ENCODE measurements at places on chromosomes 7 and 10.

DNA sequence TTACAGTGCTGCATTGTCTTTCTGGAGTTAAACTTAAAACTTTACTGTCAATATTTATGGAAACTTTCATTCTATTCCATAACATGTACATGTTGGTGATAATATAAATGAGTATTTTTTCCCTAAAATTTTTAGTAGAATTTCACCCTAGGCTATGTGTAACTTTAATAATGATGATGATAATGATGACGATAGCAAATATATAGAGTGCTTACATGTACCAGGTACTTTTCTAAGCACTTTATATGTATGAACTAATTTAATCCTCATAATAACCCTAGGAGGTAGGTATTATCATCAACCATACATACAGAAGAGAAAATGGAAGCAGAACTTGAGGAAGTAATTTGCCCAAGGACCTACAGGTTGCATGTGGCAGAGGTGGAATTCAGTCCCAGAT, 85.6 kb downstream of the LRRTM3 start:
- no peak for DNase-seq

DNA sequence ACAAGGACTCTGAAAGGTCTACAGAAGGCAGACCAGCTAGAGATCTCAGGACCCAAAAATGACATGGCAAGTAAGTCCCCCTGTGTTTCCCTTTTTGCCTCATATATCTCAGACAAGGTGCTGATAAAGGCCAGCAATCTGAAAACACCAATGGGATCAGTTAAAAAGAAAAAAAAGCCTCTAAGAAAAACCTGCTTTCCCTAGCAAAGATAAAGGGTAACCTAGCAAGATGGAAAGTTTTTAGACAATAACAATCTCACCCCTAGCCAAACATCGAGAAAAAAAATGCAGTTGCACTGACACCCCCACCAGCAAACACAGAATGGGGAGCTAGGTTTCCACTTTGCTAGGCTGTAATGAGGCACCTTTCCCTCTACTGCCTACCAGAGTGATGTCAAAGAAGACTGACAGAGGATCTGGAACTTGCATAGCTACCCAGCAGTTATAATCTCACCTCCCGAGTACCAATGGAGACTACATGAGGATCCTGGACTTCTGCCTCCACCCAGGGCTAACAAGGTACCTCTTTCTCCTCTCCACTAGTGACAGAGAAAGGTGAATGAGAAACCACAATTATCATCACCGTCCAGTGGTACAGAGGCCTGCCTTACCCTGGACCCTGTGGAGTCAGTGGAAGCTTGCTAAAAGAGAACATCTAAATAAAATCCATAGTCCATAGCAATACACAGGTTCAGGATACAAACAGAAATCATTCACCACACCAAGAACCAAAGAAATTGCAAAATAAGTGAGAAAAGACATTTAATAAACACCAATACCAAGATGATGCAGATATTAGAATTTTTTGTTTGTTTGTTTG, 240.8 kb downstream of the ARHGAP12 start:
- DNase-seq, result no peak

DNA sequence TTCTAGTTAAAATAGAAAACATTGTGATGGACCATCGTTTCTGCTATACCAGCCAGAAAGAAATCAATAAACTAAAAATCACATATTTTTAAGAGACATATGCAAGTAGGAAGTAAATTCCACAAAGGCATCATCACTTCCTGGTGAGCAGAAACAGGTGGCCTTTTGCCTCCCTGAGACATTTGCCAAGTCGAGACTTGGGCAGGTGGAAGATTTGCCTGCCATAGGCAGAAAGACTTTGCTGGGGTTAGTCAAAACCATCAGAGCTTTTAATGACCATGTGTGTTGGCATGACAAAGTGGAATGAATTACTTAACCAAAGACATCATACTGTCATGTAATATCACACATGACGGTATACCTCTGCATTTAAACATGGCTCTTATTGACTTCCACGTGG, 66.0 kb upstream of the FGL2 start:
- DNase-seq, result no peak

GRCh38 chr7:12398186-12398585, 5.5 kb downstream of the VWDE start:
- no peak for DNase-seq

- no peak for DNase-seq
Observed at GRCh38 chr7:42740408-42740807, 171.5 kb downstream of the C7orf25 start.

DNA sequence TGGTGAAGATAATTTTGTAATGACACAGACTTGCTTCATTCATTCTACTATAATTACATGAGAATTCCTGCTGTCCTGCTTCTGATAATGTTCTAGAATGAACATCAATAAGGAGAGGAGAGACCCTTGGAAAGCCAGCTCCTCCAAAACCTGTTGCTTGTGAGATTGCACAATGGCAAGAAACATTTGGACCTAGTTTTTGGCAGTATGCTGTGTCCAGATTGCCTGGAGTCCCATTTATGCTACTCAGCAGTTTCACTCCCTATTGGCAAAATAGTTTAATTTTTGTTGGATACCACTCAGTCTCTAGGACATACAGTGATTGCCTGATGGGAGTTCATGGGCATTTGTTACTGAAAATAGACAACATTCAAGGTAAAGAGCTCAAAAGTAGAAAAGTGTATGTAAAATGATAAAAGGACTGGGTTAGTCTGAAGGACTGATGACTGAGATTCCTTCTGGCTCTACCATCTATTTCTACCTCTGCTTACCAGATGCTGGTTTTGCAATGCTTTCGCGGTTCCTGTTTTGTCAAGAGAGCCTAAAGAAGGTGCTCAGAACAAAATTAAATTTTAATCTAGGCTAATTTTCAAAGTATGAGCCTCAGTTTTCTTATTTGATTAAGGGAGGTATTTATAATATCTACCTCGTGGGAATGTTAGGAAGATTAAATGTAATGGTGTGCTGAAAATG, 8.0 kb upstream of the ACTR3B start:
- DNase-seq, result no peak

- DNase-seq, result no peak
Observed at GRCh38 chr7:43387932-43388331, 195.0 kb upstream of the STK17A start.

GRCh38 chr10:70742537-70743429, 42.4 kb downstream of the TBATA start:
- no peak for DNase-seq

GRCh38 chr7:139693651-139694388, 84.0 kb downstream of the HIPK2 start:
- DNase-seq, result no peak

DNA sequence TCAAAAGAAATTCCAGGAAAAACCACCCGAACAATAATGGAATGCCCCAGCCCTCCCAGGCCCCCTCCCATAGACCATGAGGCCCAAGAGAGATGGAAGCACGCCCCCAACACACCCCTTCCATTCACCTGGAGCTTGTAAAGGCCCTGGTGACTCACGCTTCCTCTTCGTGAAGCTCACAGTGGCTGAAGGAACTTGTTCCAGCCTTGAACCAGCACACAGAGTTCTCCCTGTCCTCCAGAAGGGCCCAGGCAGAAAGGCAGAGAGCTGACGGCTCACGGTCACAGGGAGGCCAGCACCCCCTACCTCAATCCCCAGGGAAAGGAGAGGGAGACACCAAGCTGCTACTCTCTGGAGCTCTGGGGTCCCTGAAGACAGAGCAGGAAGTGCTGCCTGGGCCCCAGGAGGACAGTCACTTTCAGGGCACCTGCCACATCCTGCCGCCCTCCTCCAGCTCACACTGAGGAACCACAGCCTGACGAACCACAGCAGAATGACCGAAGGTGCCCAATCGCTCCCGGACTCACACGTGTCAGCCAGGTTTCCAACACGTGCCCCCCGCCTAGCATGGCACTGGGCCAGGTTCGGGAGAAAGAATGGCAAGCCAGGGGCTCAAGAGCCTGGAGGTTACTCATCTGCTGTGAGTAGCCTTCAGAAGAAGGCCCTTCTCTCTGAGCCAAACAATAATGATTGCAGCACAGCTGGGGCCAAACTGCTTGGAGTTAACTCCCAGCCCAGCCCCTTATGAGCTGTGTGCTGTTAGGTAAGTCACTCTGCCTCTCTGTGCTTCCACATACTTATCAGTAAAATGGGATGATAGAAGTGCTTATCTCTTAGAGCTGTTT, 52.8 kb downstream of the DLG5 start:
- DNase-seq, result no peak

- DNase-seq, result peak; percentile 54
Observed at GRCh38 chr10:119933179-119933578, 40.6 kb downstream of the SEC23IP start.

DNA sequence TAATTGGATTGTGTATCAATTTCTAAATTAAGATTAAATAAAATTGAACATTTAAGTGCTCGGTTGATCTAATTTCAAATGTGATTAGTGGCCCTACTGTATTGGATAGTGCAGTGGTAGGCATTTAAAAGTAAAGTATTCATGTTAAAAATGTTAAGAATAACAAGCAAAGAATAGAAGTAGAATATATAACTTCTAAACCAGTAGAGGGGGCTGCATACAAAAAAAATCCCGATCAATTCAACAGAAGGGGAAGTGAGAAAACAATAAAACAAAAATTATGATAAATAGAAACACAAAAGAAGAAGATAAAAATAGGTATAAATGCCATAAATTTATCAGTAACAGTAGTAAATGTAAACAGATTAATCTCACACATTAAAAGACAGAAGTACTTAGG, 24.9 kb upstream of the WDFY4 start:
- DNase-seq, result no peak

GRCh38 chr10:48932831-48933664, 6.6 kb downstream of the LRRC18 start:
- no peak for DNase-seq

DNA sequence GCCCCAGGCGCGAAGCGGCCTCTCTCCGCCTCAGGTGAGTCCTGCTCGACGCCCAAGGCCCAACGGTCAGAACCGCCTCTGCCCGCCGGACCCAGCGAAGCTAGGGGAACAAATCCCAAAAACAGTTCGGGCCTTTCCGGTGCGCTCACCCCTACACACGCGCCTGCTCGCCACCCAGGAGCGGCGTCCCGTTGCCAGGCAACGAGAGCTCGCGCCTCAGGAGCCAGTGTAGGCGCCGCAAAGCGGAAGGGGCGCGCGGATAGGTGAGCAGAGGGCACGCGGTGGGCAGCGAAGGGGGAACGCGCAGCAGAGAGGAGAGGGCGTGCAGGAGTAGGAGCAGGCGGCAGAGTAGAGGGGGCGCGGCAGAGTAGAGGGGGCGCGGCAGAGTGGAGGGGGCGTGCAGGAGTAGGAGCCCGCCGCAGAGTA, at the start of the genes DYDC1 and DYDC2:
Gene DYDC1, minus strand, starts transcription at position 193 of the 426 bp plus-strand sequence. CDS start 4,154 bp downstream, outside the sequence.
Gene DYDC2, plus strand, starts transcription at position 219 of the 426 bp plus-strand sequence. CDS start 5,663 bp downstream, outside the sequence.
- DNase-seq, result peak; percentile 82

DNA sequence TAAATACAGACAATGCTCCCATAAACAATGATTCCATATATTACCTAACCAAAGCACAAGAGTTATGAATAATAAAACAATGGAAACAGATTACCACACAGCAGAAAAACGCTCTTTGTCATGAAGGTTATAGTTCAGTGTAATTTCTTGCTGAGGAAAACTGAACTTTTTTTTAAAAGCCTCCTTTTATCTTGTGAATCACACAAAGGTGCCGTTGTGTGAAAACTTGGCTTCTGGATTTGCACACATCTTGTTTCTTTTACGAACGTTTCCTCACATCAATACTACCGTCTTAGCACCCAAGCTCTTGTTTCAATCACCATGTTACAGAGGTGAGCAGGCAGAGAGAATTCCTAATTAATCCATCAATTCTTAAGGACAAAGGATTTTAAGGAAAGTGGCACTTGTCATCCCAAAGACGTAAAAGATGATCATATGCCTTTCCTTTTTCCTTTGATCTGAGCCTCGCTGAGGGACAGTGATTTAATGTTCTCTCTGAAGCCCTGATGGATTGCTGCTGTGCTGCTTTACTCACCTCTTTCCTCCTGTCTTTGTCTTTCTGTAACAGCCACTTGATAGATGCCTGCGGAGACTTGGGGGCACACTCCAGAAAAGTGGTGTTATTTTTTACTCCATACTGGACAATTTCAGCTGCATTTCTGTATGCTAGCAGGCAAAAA, 110.1 kb downstream of the CD36 start:
- DNase-seq, result no peak

DNA sequence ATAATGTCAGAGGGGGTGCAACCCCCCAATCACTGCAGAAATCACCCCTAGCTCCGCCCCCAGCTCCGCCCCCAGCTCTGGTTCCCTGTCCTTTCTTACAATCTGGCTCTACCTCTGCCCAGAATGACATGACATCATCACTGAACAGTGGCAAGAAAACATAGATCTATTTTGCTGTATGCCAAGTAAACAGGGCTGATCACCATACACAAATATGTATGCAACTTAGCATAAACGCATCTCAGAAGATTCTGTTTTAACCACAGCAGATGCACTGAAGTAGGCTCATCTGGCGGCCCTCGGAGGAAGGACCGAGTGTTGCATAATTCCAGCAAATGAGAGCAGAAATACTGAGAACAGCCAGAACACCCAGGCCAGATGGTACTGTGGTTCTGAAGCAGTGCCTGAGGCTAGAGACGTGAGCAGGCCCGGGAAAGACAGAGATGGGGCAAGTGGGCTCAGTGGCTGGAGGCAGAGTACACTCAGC, 293.3 kb upstream of the KLF14 start:
- no peak for DNase-seq

DNA sequence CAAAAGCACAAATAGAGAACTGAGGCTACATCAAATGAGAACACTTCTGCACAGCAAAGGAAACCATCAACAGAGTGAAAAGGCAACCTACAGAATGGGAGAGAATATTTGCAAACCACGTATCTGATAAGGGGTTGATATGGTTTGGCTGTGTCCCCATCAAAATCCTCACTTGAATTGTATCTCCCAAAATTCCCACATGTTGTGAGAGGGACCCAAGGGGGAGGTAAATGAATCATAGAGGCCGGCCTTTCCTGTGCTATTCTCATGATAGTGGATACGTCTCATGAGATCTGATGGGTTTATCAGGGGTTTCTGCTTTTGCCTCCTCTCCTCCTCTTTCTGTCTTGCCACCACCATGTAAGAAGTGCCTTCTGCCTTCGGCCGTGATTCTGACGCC, 120.6 kb upstream of the FRMD4A start:
- DNase-seq, result no peak

DNA sequence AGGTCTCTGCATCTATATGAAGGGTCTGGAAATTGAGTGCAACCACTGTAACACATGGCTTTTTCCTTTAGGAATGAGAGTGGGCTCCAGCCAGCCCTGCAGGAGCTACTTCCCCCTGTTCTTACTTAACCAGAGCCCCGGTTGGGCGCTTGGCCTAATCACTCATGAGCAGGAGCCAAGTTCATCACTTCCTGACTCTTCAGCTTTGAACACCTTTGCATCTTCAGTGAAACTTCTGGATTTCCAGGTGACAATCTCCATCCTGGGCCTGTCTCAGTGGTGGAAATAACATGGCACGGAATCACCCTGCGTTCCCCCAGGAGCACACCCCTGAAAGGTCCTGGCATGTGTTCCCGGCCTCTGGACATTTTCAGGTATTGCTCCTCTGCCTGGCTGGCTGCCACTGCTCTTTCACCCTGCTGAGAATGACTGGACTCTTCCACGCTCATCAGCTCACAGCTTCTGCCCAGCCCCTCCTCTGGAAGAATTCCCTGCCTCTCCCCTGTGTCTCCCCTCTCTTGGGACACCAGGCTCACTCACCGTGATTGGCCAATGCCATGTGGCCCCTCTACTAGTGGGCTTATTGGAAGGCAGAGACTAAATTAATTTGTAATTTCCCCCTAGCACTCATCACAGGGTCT, 229.1 kb upstream of the GRB10 start:
- no peak for DNase-seq
